ENCODE measurements at places on chromosomes 16 and 17.

- DNase-seq: peak; percentile 75
Observed at GRCh38 chr16:85004587-85005205, 6.6 kb downstream of the ZDHHC7 start.

GRCh38 chr17:35878361-35878760 lies 1.8 kb downstream of the CCL5 start:
- DNase-seq: no peak

DNA sequence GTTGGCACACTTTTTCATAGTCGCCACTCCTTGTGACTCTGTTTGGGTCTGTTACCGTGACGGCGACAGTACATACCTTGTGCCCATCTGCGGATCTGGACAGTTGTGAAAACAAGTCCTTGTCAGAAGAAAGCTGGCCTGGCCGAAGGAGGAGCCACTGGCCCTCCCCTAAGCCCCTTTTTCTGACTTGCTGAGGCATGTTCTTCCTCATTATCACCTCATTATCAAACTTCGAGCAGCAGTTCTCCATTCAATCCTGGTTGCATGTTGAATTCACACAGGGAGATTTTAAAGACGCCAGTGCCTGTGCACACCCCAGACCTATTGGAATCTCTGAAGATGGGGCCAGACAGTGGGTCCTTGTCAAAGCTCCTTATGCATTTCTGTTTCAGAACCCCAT lies 61.1 kb downstream of the CYLD start:
- DNase-seq: peak; percentile 87

DNA sequence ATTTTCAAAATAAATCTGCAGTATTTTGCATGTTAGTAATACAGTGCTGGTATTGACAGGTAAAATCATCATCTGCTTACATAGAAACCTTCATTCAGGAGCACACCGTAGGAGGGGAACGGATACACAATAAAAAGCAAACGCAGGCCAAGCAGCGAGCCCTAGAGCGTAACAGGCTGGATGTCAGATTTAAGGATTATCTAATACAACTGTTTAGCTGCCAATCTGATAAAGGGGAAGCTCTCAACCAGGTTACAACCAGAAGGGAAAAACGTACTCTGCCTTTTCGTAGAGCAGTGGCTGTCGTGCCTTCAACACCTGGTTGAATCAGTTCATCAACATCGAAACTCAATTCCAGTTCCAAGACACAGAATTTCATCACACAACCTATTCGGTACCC lies 16.4 kb upstream of the CUEDC1 start:
- DNase-seq: no peak

DNA sequence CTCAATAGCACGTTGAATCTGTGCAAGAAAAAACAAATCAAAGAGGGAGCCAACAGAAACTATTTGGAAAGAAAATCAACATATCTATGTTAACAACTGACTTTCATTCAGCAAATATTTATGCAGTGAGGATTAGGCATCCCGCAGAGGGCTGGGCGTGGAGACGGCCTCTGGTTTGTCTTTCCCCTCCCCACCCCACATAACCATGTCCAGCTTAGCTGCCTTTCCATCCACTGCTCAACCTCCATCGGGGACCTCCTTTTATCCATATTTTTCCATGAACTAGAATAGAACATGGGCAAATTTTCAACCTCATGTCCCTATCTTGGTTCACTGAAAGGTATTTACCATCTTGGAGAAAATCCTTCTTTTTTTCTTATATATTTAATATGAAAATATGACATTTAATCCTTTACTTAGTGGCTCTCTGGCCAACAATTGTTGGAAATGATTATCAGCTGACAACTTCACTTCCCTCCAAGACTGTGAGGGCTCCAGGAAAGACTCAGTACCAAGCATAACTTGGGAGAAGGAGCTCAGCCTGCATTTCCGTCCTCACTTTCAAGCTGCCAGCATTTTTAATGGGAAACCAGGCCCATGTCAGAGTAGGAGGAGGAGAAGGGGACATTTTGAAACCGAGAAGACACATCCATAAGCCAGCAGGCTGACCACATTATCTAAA lies 462.6 kb upstream of the MAF start:
- peak; percentile 18 for DNase-seq

DNA sequence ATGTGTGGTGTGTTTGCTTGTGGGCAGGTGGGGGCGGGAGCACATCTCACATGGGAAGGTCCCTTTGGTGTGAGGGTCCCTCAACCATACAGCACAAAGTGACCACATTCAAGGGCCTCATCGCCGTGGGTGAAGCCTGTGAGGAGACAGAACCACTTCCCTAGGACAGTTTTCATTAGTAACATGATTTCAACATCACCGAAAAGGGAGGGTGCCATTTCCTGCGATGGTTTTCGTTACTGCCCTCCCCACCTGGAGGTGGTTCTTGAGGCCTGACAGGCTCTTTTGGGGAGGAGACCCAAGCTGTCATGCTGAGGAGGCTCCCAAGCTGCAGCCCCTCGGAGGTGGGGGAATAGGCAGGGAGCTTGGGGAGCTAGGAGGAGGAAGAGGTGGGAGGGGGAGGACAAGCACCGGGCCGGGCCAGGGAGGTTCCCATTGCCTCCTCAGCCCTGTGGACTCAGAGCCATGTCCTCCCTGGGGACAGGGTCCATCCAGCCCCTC lies 9.5 kb downstream of the CD300LB start:
- no peak for DNase-seq

- no peak for DNase-seq
Observed at GRCh38 chr16:88436796-88437195, 16.3 kb upstream of the ZFPM1 start.

GRCh38 chr16:1823821-1824220 lies 2.8 kb downstream of the HAGH start:
- peak; percentile 71 for DNase-seq

GRCh38 chr16:19574615-19575014 lies 19.1 kb downstream of the VPS35L start:
- no peak for DNase-seq

- DNase-seq: peak; percentile 97
Observed at GRCh38 chr16:30927789-30928378, 4.5 kb downstream of the FBXL19 start.

- DNase-seq: no peak
Observed at GRCh38 chr17:34682305-34682704, 102.9 kb downstream of the TMEM132E start.

GRCh38 chr16:81544700-81545271 lies 100.2 kb downstream of the CMIP start:
- no peak for DNase-seq

DNA sequence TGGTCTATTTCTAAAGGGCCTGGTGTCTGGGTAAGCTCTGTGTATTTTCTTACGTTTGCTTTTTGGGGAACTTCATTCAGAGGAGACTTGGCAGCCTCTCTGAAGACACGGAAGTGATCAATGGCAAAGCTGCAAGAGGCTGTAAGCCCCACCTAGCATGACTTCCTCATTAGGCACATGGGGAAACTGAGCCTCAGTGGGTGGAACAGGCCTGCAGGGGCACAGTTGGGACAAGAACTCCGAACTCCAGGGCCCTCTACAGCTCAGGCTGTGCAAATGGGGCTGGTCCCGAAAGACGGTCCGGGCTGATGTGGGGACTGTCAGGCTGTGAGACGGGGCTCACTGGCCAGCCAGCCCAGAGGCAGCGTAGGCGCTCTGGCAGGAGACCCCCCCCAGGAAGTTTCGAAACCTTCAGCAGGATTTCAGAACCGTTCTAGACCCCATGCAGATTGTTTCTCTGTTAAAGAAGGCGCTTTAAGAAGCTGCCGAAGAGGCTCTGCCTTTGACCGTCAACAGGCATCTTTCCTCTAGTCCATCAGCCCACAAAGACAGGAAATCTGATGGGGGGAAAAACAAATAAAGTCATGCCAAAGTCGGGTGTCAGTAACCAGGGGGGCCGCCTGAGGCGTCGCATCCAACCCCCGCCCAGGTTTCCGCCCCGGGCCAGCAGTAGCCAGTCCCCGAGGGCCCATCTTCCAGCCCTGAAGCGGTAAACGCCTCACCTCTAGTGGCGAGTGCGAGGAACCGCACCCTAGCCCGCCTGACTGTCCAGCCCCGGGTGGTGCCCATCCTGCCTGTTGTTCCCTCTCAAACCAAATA lies 79.8 kb upstream of the TBC1D3K start:
- DNase-seq: peak; percentile 72

- DNase-seq: no peak
Observed at GRCh38 chr16:24681793-24682192, 47.7 kb upstream of the TNRC6A start.

DNA sequence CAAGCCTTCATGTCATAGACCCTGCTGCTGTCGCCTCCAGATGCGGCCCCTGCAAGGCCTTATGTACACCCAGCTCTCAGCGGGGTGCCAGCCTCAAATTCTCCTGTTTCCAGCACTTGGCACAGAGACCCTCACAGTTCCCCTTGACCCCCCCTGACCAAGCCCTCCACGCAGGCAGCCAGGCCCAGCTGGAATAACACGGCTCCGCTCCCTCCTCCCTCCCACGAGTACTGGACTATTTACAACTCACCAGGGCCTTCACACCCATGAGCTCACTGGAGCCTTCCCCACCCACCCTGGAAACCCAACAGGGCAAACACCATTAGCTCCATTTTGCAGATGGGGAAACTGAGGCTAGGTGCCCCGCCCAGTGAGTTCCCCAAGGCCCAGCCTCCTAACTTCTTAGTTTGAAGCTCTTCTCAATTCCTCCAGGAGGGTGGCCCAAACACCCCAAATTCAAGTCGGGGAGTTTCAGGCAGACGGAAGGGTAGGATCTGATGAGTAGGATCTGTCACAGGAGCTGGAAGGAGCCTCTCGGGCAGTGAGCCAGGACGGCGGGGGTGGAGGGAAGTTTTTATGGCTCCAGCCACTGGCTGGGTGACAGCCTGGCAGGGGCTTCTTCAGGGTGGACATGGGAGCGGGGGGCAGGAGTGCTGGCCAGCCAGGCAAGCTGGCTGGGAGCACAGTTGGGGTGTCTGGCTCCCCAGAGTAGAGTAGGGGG lies 17.5 kb upstream of the DLX4 start:
- DNase-seq: no peak

DNA sequence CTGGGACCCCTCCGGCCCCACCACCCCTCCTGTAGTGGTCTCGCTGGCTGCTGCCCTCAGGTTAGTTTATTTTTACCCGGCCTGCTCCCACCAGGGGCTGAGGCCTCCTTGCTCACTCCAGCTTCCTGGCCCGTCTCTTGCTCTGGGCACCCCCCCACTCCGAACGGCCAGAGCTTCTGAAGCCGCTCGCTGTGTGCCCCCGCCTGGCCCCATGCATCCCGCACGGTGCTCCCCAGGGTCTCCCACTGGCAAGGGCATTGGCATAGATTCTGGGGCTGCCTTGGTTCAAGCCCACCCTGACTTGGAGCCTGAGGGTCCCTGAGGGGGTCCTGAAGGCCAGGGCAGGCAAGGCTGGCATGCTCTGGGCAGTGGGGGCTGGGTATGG lies 186.4 kb downstream of the SEC14L1 start:
- DNase-seq: no peak

- no peak for DNase-seq
Observed at GRCh38 chr16:46658925-46659324, 30.1 kb downstream of the VPS35 start.

- DNase-seq: no peak
Observed at GRCh38 chr16:1444730-1445517, 568 bp upstream of the CCDC154 start.

DNA sequence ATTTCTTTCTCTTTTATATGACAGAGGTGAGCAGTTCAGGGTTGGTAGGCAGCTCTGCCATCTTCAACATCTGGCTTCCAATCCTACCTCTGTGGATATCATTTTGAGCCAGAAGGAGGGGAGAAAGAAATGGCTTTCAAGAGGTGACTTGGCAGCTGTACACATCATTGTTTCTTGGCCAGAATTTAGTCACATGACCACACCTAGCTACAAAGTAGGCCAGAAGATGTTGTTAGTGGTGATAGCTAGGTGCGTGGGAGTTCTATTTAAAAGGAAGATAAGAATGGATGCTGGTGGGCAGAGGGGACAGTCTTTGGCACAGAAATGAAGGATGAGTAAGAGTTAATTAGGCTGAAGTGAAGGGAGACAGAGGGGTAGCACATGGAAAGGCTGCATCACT lies 29.2 kb upstream of the MPHOSPH6 start:
- no peak for DNase-seq

DNA sequence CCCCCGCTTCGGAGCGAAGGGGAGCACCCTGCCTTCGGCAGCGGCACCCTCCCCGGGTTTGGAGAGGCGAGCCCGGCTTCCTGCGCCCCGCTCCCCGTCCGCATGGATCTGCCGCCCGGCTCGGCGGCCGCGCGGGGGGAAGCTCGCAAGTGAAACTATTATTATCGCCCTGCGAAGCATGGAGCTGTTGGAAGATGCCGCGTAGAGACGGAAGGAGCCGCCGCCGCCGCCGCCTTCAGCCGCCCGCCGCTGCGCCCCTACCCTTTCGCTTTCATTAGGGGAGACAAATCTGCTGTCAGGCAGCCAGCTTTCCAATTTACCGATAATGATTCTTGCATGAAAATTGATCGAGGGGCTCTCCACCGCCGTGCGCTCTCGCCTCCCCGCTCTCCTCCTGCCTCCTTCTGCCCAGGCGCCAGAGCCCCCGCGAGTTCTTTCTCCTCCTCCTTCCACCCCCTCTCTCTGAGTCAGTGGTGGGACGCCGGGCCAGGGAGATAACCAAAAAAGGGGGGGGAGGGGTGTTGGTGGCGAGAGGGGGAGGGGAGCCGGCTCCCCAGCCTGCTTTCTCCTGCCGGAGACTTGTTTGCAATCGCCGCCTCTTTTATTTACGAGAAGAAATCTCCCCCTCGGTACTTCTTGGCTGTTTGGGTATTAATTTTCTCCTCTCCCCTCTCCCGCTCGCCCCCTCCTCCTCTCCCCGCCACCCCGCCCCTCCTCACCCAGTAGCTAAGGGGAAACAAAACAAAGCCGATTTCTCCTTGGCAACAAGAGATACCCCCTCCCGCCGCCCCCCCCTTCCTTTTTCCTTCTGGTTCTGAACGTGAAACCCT lies 58.0 kb upstream of the GSE1 start:
- DNase-seq: peak; percentile 95

DNA sequence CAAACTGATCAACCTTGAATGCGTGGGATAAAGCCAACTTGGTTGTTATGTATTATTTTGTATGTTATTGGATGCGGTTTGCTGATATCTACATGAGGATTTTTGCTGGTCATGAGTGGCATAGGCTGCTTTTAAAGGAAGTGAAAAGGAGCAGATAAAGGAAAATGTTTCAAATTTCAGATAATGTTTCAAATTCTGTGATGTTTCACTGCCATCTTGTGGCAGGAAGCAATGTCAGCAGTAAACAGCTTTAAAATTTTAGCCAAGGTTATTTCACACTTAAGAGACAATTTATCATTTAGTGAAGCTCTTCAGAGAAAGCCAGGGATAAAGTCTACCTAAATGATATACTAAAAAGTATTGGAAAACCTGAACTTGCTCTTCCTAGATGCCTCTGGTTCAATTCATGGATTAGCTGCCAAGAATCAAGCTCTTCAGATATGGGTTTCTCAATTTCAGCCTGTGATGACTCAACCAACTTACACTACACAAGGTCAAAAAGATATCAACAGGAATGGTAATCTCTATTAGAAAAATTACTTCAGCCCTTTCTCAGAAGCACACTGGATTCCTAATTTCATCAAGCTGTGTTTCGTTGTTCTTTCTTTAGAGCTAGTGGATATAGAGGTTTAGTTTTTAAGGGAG lies 136.0 kb upstream of the C17orf78 start:
- DNase-seq: peak; percentile 19

DNA sequence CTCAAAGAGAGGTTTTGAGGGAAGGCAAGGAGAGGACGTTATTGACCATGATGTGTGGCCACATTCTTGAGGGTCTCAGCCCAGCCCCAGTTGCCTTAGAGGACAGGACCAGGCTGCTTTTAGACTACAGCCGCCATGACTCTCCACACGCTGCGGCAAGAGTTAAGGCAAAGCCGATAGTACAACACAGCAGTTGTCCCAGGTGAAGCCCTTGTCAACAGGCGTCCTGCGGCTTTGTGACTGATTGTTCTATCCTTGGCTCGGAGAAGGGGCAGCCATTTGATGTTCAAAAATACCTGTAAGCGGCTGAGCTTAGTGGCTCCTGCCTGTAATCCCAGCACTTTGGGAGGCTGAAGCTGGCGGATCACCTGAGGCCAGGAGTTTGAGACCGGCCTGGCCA lies 28.8 kb downstream of the TMEM92 start:
- peak; percentile 25 for DNase-seq
